ENCODE measurements at places on chromosomes 2 and 18.

DNA sequence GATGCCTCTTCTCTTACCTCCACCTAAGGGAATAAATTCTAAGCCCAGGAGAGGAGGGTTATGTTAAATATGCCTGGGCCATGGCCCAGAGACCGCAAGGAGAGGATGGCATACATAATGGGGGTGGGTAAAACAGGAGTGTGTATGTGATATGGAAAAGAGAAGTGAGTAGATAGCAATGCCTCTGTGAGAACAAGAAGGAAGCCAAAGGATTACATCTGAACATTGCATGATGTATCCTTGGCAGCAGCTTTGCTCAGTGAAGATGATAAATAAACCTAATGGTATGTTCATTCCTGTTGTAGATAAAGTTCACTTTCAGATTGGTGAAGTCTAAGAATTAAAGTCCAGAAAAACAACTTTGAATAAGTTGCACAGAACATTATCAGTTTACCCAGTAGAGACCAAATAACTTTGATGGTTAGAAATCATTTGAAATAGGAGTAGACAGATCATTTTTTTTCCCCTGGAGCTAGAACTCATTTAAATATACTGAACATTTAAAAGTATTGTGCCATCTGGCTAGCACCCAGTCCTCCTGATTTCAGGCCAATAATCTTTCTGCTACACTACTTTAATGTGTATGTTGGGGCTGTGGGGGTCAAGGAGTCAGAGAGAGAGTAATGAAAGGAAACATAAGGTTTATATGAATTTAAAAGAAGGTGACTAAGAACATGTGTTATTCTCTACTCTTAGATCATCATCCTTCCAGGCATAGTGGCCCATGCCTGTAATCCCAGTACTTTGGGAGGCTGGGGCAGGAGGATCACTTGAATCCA is 231.7 kb downstream of the PARD3B start:
- H3K27ac ChIP-seq: no peak overlapping the region
- no peak for DNase-seq
- H3K27me3 ChIP-seq: no peaks in the 10 kb centered on the region
- no peaks in the 10 kb centered on the region for H3K36me3 ChIP-seq
- H3K4me1 ChIP-seq: no peaks in the 10 kb centered on the region

GRCh38 chr18:24987303-24988252 is 364.4 kb downstream of the ZNF521 start:
- H3K36me3 ChIP-seq: no peaks in the 10 kb centered on the region
- no peaks in the 10 kb centered on the region for H3K4me1 ChIP-seq
- no peaks in the 10 kb centered on the region for H3K27me3 ChIP-seq
- no peak overlapping the region for H3K27ac ChIP-seq

GRCh38 chr2:24920809-24921441 is 888 bp upstream of the ADCY3 start:
- no peaks in the 10 kb centered on the region for H3K4me1 ChIP-seq
- H3K27me3 ChIP-seq: no peaks in the 10 kb centered on the region
- H3K36me3 ChIP-seq: 0 out of 2 replicates have a peak, but pooled peaks cover 3% of the 10 kb centered on the region

DNA sequence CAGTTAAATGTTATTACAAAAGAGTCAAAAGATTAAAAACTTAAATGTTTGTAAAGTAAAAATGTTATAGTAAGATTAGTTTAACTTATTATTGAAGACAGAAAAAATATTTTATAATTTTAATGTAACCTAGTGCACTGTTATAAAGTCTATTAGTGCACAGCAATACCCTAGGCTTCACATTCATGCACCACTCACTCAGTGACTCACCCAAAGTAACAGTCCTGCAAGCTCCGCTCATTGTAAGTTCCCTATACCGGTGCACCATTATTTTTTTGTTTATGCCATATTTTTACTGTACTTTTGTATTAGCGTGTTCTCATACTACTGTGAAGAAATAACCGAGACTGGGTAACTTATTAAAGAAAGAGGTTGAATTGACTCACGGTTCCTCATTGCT is 759.7 kb upstream of the CDH7 start:
- H3K27me3 ChIP-seq: no peaks in the 10 kb centered on the region
- H3K4me3 ChIP-seq: no peak overlapping the region
- no peaks in the 10 kb centered on the region for H3K4me1 ChIP-seq
- H3K27ac ChIP-seq: no peak overlapping the region
- H3K36me3 ChIP-seq: no peaks in the 10 kb centered on the region

DNA sequence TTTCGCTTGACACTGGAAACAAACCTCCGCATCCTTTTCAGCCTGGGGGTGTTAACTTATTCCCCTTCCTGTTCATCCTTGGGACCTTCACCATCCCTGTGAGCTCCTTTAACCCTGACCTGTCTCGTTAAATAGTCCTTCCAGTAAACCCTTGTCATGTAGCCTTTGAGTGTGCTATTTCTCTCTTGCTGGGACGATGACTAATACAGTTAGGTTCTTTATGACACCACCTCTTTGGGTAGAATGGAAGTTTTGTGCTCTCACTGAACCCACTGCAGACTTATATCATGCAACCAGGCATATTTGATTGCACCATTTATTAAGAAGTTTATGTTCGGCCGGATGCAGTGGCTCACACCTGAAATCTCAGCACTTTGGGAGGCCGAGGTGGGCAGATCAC is 40.5 kb upstream of the GAREM1 start:
- H3K4me1 ChIP-seq: no peaks in the 10 kb centered on the region
- H3K27ac ChIP-seq: no peak overlapping the region
- H3K27me3 ChIP-seq: no peaks in the 10 kb centered on the region
- no peak for DNase-seq
- no peak overlapping the region for H3K4me3 ChIP-seq
- H3K36me3 ChIP-seq: no peaks in the 10 kb centered on the region

DNA sequence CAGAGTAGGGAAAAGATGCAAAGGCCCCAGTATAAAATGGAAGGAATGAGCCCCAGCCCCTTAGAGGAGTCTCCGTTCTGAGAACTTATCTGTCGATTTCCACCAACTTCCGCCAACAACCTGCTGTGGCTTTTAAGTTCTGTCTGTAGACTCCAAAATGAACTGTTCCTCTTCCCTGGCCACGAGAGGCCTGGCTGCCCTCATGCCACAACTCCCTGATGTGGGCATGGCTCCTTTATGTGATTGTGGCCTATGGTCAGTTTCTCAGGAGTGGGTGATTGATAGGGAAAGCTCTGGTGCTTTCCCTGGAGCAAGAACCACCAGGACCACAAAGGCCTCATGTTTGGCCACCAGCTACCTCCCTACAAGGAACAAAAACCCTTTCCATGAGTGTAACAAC is 18.8 kb upstream of the CD207 start:
- H3K36me3 ChIP-seq: no peaks in the 10 kb centered on the region
- H3K4me1 ChIP-seq: no peaks in the 10 kb centered on the region
- no peak overlapping the region for H3K27ac ChIP-seq
- DNase-seq: no peak
- H3K4me3 ChIP-seq: no peak overlapping the region
- no peaks in the 10 kb centered on the region for H3K27me3 ChIP-seq

- H3K27ac ChIP-seq: no peak overlapping the region
- no peaks in the 10 kb centered on the region for H3K27me3 ChIP-seq
- H3K4me1 ChIP-seq: no peaks in the 10 kb centered on the region
These were observed 102.2 kb downstream of the CDC42EP3 start for GRCh38 chr2:37569131-37569823.

DNA sequence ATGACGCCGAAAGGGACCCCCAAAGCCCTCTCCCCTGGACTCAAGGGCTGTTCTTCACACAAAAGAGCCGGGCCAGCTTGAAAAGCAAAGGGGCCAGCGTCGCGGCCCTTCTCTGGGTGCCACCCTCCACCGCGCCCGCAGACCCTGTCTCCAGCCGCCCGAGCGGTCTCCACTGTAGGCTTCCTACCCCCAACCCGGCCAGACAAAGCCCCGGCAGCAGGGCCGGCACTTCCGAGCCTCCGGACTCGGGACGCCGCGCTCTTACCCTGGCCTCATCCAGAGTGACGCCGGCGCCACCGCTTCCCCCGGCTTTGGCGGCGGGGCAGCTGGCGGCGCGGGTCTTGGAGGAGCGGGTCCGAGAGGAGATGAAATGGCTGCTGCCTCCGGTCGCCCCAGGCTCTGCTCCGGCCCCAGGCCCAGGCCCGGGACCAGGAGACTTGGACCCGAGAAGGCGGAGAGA is 603 bp downstream of the ATAD2B start:
- peak overlapping the region; percentile 74 for H3K4me3 ChIP-seq
- no peaks in the 10 kb centered on the region for H3K4me1 ChIP-seq
- no peaks in the 10 kb centered on the region for H3K36me3 ChIP-seq
- H3K27me3 ChIP-seq: no peaks in the 10 kb centered on the region

GRCh38 chr2:228839421-228839876 is 431.6 kb downstream of the PID1 start:
- no peaks in the 10 kb centered on the region for H3K27me3 ChIP-seq
- DNase-seq: no peak
- H3K27ac ChIP-seq: no peak overlapping the region
- H3K4me1 ChIP-seq: no peaks in the 10 kb centered on the region
- H3K4me3 ChIP-seq: no peak overlapping the region

DNA sequence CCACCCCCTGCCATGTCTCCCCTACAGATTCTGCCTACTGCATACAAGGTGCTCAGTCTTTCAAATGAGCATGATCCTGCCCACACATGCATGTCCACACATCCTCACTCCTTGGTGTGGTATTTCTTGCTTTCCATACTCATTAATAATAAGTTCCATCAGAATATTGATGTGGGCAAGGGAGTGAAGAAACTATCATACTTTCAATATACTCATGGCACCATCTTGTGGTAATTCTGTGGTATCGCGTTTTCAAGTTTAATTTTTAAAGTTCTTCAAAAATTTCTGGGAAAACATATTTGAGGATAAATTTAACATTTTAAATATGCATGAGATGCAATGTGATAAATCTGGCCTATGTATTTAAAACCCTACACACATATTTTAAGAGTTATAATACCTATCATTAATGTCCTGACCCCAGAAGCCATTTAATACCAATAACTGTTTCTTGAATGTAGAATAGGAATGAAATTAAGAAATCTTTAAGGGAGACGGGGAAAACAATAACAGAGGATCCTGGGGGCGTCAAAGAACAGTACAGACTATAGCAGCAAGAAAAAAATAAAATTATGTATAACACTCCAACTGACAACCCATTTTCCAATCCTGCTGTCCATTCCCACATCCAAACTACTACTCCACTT is 110.1 kb downstream of the ZNF385B start:
- no peak overlapping the region for H3K27ac ChIP-seq
- no peak overlapping the region for H3K4me3 ChIP-seq
- DNase-seq: no peak
- H3K27me3 ChIP-seq: no peaks in the 10 kb centered on the region
- no peaks in the 10 kb centered on the region for H3K36me3 ChIP-seq

GRCh38 chr2:192124571-192124970 is 70.2 kb downstream of the TMEFF2 start:
- H3K27ac ChIP-seq: no peak overlapping the region
- H3K36me3 ChIP-seq: no peaks in the 10 kb centered on the region
- no peaks in the 10 kb centered on the region for H3K27me3 ChIP-seq
- no peak for DNase-seq

- no peak for DNase-seq
- H3K4me1 ChIP-seq: no peaks in the 10 kb centered on the region
- no peak overlapping the region for H3K4me3 ChIP-seq
- no peaks in the 10 kb centered on the region for H3K36me3 ChIP-seq
These were observed 100.8 kb upstream of the CNGA3 start for GRCh38 chr2:98245491-98245890.

GRCh38 chr2:138600732-138601457 is 99.3 kb downstream of the SPOPL start:
- H3K4me1 ChIP-seq: no peaks in the 10 kb centered on the region
- H3K27me3 ChIP-seq: no peaks in the 10 kb centered on the region

GRCh38 chr2:55902971-55903370 is 20.6 kb downstream of the EFEMP1 start:
- DNase-seq: no peak
- no peaks in the 10 kb centered on the region for H3K4me1 ChIP-seq
- no peak overlapping the region for H3K27ac ChIP-seq
- H3K27me3 ChIP-seq: no peaks in the 10 kb centered on the region
- no peaks in the 10 kb centered on the region for H3K36me3 ChIP-seq

DNA sequence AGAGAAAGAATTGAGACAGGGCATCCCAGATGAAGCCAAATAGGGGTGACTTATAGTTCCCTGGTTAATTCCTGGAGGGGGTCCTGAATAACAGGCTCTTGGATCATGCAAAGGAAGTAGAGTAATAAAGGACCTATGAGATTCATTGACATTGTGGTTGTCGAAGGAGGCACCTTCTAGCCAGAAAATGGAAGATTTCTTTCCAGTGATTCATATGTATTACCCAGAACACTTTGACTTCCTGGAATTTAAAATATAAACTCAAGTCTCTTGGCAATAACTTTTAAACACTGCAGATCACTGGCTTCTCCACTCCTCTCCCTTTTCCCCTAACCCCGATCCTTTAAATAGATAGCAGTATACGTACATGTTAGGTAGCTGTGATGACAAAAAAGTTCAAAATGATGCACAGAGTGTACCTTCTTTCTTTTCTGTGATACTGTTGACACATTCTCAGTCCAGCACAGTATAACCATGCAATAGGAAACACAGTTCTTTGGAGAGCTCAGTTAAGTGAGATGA is 211.8 kb downstream of the LTBP1 start:
- no peak overlapping the region for H3K27ac ChIP-seq
- H3K4me1 ChIP-seq: no peaks in the 10 kb centered on the region
- no peak for DNase-seq
- H3K27me3 ChIP-seq: no peaks in the 10 kb centered on the region

GRCh38 chr2:45698554-45698953 is 47.1 kb downstream of the PRKCE start:
- DNase-seq: no peak
- no peaks in the 10 kb centered on the region for H3K36me3 ChIP-seq
- H3K4me1 ChIP-seq: no peaks in the 10 kb centered on the region
- no peaks in the 10 kb centered on the region for H3K27me3 ChIP-seq
- no peak overlapping the region for H3K4me3 ChIP-seq

GRCh38 chr2:65215946-65216345 is 11.7 kb upstream of the ACTR2 start:
- no peak for DNase-seq
- H3K4me1 ChIP-seq: no peaks in the 10 kb centered on the region
- no peak overlapping the region for H3K27ac ChIP-seq
- no peaks in the 10 kb centered on the region for H3K27me3 ChIP-seq

- H3K27me3 ChIP-seq: no peaks in the 10 kb centered on the region
- H3K36me3 ChIP-seq: no peaks in the 10 kb centered on the region
- no peak overlapping the region for H3K4me3 ChIP-seq
- H3K4me1 ChIP-seq: no peaks in the 10 kb centered on the region
- H3K27ac ChIP-seq: no peak overlapping the region
These were observed 68.3 kb upstream of the ZNF397 start for GRCh38 chr18:35172451-35173035.
